Muscle of leg (tissue), 16 donors: ENCODE measurements at places on chromosomes 2 and 18. TPM values are rescaled to one million over a fixed set of nuclear protein-coding genes. Genes with fewer than 3 reads are reported as not detected.

- DNase-seq = peak; percentile 53
Measured at GRCh38 chr18:2845172-2845571, 1.6 kb upstream of the EMILIN2 start.

ABCB11 gene
- 0.04 TPM for total RNA-seq

ALK gene
- total RNA-seq = 0.04 TPM

- DNase-seq = no peak
Measured at GRCh38 chr2:208074610-208075356, 49.5 kb upstream of the PLEKHM3 start.

DNA sequence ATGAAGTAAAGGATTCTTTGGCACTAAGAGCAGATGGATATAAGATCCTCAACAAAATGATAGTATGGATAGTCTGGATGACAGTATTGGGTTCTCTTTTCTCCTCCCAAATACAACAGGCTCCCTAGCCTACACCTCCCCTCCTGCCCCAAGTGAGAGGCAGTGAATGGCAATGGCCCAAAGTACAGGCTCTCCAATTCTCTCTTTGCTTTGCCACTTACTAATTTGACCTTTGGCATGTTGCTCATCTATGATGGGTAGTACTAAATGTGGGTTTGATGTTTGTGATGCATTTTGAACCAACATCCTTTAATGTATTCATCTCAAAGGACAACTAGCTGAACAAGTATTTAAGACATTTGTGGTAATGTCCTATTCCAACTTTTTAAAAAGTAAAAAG lies 65.9 kb downstream of the EIF5B start:
- DNase-seq = no peak

PPP4R3B gene
- total RNA-seq = 34.7 TPM

SCG2 gene
- total RNA-seq = 0.09 TPM

DNA sequence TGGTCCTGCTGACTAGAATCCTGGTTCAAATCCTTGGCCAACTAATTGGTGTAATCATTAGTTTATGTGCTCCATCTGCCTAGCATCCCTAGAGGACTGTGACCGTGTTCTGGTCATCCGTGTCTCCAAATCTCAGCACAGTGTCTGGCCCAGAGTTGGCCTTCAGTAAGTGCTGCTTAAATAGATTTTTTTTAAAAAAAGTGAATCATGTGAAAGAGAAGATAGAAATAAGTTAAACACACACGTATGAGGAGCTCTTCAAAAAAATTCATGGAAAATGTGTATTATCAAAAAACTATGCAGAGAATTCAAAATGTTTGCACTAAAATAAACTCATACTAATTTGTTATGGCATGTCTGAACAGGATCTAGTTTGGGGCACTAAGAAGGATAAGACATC lies 129.3 kb upstream of the TLK1 start:
- peak; percentile 38 for DNase-seq

DNA sequence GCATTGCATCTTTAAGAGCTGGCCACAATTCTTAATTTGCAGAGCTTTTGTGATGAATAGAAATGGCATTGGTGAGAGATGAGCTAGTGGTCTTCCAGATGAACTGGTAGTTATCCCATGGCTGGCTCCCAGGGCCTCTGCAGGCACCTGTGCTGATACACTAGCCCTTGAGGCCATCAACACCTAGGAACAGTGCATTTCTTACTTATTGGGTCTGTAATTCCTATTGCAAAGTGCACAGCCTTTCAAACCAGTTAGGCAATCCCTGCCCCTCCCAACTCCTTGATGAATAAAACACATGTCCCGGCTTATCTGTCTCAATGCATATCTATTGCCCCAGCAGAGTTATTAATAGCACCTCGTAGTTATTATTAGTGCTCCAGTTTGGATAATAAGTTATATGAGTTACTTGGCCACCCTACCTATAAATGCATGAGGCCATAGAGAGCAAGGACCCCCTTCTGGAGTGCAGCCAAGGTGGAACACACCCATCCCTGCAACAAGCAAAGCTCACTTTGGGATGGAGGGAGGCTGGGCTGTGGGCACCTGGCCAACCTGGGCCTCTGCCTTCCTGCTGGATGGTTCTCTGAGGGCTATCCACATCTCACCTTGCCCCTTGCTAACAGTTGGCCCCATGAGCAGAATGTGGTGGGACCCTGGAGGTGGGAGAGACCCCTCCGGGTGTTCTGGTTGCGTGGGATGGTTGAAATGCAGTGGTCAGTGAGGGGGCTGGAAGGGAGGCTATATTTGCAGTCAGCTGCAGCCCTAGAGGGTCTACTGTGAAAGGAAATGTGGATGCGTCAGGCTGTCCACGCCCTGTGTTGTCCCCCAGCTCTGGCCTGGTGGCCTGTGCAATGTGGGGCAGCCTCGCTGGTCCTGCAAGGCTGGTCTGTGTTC lies 455.9 kb upstream of the HS6ST1 start:
- peak; percentile 55 for DNase-seq

GRCh38 chr2:23327416-23327815 lies 57.6 kb upstream of the KLHL29 start:
- no peak for DNase-seq

ZNF396 gene
- total RNA-seq = 1.3 TPM

DNA sequence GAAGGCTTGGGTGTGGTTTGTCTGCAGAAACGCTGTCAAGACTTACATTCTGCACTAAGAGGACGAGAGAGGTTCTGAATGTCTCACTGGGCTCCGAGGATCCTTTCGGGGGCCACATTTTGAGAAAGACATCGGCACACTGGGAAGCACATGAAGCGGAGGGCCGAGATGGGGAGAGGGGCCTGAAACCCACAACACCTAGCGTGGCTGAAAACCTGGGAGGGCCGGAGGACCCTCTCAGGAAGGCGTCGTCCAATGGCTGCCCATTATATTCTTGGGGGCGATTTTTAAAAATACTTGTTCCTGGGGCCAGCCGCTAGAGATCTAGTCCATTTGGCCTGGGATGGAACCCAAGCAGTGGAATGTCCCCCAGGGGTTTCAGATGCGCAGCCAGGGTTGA lies 229.6 kb downstream of the GBX2 start:
- no peak for DNase-seq

DNA sequence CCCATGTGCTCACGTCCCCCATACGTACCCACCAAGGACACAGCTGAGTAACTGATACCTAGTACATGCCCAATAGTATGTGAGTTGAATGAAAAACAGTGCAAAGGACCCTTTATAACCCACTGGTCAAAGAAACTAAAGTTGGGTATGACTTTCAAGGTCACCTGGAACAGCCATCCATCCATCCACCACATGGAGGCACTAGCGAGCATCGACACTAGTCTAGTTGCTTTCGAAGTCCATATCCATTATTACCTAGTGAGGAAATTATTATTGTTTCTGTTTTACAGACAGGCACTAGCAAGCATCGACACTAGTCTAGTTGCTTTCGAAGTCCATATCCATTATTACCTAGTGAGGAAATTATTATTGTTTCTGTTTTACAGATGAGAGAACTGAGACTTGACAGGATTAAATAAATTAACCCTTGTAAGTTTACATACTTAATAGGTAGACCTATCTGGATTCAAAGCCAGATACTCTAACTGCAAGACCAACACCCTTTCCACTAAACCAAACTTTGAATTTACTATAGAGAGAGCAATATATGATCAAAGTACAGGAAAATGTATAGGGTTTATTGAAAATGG lies 233.7 kb downstream of the METTL4 start:
- DNase-seq = no peak

MAPK4 gene
- total RNA-seq = 4.7 TPM

DNA sequence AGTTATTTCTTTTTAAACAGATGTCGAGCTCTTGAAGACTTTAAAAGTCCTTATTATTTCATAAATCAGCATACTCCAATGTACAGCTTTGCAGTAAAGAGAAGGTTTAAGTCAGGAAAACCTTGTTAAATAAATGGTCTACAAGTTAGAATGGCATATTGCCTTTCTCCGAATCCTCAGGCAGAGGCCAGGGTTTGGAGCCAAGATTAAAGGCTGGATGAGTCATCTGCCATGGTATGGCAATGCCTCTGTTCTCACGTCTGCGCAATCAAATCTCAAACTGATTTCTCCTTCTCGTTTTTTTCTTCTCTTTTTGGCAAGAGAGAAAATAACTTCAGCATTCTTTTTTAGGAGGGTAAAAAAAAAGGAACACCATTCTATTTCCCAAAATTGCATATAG lies 5.6 kb upstream of the KCNJ3 start:
- peak; percentile 33 for DNase-seq

DNA sequence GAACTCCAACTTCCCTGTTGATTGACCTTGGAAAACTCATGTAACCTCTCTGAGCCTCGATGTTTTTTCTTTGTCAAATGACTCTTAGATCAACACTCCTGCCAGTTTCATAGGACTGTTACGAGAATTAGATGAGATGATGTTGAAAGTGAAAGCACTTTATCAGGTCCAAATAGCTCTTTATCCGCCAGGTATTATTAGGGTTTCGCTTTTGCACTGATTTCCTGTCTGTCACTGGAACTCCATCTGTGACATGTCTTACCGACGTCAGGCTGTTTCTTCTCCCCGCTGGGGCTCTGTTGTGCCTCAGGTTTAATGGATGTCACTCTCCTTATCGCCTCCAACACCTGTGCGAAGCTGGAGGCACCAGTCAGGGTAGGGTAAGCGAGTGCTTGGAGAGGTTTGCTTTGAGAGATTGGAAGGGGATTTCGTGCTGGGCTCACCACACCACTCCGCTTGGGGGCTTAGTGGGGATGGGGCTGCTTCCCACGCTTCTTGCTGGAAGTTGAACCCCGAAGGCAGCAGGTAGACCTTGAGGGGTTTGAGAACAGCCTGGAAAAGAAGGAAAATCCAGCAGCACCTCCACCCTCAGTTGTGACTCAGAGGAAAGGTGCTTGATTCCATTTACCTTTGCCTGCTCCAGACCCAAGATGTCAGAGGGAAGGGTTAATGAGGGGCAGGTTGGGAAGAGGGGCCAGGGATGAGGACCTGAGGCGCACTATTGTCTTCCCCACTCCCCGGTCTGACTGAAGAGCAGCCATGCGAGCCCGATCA lies 4.3 kb downstream of the GAD1 start:
- no peak for DNase-seq

DNA sequence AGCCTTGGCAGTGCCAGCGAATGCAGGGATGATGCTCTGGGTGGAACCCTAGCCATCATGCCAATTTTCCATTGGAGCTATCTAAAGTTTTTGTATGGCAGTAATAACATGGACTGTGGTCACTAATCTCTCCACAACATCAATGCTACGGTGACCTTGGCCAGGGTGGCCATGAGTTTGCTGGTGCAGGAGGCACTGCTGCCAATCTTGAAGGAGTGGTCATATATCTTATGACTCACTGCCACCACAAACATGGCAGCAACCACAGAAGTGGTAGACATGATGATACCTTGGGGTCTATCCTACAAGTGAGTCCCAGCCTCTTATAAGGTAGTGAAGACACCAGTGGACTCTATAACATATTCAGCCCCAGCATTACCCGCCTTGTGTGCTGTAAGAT lies 104.6 kb downstream of the EVA1A start:
- no peak for DNase-seq

DNA sequence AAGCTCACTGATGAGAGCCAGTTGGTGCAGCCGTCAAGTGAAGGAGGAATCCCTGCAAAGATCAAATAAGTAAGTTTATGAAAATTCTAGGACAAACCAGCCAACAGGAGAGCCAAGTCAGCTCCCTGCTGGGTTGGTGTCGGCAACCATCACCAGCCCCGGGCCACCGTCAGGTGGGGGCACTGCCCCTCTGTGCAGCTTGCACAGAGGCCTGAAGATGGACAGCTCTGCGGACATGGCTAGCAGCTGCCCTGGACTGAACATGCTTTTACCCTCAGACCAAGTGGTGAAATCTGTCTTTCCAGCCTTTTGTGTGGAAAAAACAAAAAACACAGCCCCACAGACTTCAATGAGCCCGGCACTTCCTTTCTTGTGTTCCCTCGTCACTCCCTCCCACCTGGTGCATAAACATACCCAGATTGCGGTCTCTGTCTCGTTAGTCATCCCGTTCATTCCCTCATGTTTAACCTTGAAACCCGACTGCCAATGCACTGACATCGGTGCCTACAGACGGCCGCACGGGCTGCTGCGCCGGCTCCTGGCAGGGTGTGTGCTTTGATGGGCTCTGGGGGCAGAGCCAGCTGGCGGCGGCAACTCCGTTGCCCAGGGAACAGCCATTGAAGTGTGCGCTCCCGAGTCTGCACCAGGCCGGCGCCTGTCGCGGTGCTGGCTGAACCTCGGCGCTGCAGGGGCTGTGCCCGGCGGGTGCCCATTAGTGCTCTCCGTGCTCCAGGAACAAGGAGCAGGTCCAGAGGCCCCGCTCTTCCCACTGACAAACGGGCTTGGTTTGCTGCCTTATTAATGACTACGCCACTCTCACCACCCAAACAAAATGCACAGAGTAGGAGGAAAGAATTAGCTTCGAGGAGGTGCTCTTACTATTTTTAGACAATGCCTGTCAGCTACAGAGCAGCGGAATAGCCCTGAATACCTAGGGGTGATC lies 95.3 kb downstream of the EIPR1 start:
- DNase-seq = peak; percentile 49

DNA sequence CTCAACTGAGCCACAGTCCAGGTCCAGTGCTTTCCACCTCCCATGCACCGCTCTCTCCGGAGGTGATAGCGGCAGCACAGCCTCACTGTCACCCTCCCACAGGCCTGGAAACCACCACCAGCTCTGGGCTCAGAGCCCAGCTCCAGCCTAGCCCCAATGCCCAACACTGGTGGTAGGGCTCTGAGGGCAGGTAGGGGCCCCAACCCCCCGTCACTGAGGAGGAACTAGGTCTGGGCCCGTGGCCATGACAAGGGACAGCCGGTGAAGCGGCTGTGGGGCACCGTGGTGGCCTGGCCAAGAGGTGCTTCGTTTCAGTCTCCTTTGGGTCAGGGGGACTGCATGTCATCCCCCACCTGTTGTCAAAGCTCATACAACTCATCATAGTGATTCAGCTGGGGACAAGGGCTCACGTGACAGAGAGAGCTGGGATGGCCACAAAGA lies 5.5 kb upstream of the TMEM214 start:
- DNase-seq = peak; percentile 59

DNA sequence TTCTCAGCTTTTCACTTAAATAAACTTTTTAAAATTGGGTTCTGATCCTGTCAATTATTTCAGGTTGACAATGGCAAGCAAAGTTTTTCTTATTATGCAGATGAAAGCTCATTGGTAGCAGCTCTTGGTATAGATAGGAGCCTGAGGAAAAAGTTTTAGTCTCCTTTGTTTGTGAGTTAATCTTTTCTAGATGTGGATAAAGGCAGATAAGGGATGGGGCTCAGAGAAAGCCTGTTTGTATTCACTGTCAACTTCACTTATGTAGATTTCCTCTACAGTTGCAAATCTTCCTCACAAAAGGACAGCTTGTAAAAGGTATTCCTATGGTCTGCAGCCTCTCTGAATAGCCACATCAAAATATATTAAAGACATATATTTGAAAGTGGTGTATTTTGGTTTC lies 224.5 kb upstream of the SPOPL start:
- DNase-seq = no peak

FAM161A gene
- 5.3 TPM for total RNA-seq

- peak; percentile 90 for DNase-seq
Measured at GRCh38 chr2:236661762-236662110, 92.1 kb downstream of the ACKR3 start.

MLPH gene
- total RNA-seq = 0.22 TPM
